NCI-H774 (cell line): ENCODE measurements at places on chromosomes 2 and 18.

DNA sequence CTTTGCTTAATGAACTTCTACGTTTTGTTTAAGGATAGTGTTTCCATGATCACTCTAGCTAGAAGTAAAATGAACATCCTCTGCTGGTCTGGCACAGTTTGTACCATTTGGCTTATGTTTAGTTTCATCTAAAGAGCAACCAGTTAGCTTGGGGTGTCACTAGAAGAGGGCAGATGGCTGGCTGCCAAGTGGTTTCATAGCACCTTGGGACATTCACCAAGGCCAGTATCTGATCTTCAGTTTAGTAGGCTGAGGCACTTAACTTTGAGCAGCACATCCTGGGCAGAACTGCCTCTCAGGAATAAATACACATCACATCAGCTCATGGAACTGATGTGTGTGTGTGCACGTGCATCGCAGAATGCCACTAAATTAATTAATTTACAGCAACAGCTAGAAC, 68.4 kb downstream of the NXPH2 start:
- DNase-seq: no peak

- DNase-seq: no peak
Observed at GRCh38 chr18:32319084-32319483, 129.2 kb downstream of the MEP1B start.

DNA sequence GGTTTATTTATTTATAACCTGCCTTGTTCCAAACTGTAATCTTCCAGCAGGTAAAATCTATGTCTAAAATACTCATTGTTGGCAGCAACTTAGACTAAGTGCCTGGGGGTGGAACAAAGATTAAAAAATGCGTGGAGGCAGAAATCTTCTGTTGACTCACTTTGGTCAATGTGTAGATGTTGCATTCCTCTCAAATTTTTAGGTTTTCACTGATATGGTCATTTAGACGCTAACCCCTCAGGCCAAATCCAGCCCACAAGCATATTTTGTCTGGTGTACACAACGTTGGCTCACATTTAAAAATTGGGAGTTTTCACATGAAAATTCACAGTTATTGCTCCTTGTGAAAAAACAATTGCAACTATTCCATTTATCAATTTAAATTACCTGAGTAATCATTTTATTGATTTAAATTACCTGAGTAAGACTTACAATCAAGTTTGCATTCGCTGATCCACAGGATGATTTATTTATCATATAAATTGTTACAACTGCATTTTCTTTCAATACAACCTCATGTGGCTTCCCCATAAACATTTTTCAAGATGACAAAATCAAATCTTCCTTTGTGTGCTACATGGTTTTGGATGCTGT, 564.2 kb downstream of the TSN start:
- DNase-seq: no peak

DNA sequence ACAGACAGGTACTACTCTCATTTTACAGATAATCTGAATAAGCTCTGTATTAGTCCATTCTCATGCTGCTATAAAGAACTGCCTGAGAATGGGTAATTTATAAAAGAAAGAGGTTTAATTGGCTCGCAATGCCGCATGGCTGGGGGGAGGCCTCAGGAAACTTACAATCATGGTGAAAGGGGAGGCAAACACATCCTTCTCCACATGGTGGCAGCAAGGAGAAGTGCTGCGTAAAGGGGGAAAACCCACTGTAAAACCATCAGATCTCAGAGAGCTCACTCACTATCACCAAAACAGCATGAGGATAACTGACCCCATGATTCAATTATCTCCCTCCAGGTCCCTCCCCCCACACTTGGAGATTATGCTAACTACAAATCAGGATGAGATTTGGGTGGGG, 254.4 kb downstream of the KCNE4 start:
- no peak for DNase-seq

DNA sequence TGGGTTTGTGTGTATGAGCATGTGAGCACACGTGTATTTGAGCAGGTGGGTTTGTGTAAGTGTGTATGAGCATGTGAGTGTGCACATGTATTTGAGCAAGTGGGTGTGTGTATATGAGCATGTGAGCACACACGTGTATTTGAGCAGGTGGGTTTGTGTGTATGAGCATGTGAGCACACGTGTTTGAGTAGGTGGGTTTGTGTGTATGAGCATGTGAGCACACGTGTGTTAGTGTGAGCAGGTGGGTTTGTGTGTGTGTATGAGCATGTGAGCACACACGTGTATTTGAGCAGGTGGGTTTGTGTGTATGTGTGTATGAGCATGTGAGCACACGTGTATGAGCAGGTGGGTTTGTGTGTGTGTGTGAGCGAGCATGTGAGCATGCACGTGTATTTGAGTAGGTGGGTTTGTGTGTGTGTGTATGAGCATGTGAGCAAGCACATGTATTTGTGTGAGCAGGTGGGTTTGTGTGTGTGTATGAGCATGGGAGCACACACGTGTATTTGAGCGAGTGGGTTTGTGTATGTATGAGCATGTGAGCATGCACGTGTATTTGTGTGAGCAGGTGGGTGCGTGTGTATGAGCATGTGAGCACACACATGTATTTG, 169.7 kb downstream of the TWIST2 start:
- DNase-seq: no peak

DNA sequence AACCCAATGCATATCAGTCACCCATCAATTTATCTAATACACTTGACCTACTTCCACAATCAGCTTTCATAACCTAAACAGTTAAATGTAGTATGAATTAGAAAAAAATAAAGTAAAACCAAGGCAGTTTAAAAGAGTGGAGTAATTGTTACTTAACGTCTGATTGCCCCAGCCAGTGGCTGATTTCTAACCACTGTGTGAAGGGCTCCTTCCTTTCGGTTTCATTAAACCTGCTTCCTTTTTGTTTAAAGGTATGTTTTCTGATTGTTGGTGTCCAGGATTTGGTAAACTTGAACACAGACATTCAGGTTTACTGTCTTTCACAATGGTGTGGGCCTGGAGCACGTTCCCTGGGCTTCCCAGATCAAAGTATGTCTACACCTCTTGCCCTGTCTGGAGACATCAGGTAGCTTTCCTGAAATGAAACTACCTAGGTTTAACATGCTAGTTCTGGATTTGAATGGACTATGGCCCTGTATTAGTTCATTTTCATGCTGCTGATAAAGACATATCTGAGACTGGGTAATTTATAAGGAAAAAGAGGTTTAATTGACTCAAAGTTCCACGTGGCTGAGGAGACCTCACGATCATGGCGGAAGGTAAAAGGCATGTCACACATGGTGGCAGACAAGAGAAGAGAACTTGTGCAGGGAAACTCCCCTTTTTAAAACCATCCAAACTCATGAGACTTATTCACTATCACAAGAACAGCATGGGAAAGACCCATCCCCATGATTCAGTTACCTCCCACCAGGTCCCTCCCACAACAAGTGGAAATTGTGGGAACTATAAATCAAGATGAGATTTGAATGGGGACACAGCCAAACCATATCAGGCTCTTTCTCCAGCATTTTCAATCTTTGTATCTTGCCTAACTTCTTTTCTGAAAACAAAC, 605.2 kb upstream of the ID2 start:
- no peak for DNase-seq

GRCh38 chr2:47336259-47337238, 66.4 kb upstream of the MSH2 start:
- no peak for DNase-seq

GRCh38 chr2:135050684-135051083, 1.4 kb upstream of the RAB3GAP1 start:
- DNase-seq: no peak

- no peak for DNase-seq
Observed at GRCh38 chr18:37613253-37613565, 47.6 kb upstream of the CELF4 start.

GRCh38 chr2:230696670-230697069, 16.0 kb upstream of the CAB39 start:
- no peak for DNase-seq

DNA sequence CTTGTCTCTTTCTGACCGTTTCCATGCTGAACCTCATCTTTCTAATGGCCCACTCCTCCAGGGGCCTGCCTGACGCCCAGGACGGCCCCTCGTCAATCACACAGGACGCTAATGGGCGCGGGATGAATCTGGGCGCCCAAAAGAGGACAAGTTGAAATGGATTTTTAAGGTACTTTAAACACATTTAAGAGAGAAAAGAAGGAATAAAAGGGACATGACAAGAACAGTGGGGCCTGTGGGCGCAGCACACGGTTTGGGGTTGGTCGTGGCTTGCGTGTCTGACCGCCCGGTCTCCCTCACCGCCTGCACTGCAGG, 607 bp upstream of the UBE2F start:
- DNase-seq: no peak

GRCh38 chr2:229348128-229348527, 77.0 kb upstream of the PID1 start:
- no peak for DNase-seq

GRCh38 chr2:227443889-227444568, 27.9 kb upstream of the AGFG1 start:
- DNase-seq: no peak

GRCh38 chr2:12819103-12819475, 102.4 kb downstream of the TRIB2 start:
- no peak for DNase-seq

DNA sequence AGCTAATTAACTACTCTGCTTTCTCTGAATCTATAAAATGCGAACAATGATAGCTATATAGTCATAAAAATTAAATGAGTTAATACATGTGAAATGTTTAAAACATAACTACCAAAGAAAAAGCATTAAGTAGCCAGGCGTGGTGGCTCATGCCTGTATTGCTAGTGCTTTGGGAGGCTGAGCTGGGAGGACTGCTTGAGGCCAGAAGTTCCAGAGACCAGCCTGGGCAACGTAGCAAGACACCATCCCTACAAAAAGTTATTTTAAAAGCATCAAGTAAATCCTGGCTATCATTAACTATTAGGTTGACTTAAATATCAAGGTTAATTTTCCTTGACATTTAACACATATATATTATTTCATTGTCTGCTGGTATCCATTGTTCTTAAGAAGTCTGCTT, 152.4 kb downstream of the NBAS start:
- no peak for DNase-seq

DNA sequence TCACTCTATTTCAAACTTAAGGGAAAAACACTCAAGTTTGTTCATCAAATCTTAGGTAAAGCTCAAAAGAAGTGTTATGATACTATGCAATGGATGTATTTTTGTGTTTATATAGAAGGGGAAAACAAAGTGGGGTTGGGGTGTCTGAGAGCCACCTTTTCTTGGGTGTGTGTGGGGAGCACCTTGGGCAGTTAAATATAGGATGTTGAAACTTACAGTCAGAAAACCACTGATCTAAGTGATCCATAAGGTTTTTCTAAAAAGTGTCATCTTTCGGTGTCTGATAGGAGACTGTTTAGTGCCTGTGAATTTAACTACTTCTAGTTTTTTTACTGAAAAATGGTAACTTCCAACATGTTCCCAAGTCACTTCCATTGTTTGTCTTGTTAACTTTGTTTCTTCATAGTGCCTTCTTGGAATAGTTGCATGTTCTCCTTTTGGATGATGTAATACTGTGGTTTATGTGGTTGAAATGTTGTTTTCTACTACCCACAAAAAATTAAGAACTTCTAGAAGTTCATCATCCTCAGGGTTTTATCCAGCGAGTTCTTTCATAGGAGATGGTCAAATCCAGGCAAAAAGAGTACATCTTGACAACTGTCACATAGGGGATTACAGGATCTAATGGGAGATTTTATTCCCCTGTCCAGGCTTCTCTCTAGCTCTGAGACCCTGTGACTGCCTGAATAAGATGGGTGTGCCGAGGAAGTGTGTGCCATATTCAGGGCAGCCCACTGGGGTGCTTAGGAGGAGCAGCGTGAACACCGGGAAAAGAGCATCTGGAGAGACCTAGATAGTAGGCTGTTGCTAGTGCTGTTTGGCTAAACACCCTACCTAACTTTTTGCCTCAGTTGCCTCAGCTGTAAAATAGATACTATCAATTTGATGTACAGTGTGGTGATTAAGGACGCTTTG, 46.2 kb downstream of the CAB39 start:
- DNase-seq: no peak

- DNase-seq: no peak
Observed at GRCh38 chr2:103005393-103005792, 243.6 kb downstream of the TMEM182 start.

- no peak for DNase-seq
Observed at GRCh38 chr2:105383432-105384166, 15.3 kb downstream of the FHL2 start.

DNA sequence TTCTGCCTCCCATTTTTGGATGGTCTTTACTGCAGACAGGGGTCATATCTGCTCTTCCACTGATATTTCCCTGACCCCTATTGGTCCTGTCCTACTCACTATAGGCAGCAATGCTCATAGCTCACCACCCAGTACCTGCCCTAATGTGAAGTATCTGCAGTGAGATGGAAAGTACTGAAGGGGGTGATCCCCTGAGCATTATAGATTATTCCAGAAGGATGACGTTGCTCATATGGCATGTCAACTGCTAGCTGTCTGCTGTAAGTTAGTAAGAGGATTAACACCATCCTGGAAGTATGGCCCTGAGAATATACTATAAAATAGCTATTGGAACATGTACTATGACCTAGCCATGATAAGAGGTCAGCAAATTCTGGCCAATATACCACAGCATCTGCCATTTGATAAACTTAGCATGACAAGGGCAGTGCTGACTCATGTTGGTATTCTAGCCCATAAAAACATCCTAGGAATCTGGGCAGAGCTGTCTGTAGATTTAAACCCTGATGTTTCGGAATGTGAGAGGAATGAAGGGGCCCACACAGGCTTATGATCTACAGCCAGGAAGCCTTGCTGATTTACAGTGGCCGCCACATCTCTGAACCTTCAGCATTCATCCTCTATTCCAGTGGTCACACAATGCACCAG, 451.4 kb downstream of the TNS1 start:
- DNase-seq: no peak

DNA sequence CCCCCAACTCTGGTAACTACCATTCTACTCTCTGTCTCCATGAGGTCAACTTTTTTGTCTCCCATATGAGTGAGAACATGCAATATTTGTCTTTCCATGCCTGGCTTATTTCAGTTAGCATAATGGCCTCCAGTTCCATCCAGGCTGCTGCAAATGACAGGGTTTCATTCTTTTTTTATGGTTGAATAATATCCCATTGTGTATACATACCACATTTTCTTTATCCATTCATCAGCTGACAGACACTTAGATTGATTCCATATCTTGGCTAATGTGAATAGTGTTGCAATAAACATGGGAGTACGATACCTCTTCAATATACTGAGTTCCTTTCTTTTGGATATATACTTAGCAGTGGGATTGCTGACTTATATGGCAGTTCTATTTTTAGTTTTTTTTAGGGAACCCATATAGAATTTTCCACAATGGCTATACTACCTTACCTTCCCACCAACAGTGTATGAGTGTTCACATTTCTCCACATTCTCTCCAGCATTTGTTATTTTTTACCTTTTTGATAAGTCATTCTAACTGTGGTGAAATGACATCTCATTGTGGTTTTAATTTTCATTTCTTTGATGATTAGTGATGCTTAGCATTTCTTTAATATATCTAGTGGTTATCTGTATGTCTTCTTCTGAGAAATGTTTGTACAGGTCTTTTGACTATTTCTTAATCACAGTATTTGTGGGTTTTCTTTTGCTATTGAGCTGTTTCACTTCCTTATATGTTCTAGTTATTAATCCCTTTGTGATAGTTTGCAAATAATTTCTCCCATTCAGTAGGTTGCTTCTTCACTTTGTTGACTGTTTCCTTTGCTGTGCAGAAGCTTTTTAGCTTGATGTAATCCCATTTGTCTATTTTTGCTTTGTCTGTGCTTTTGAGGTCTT, 112.2 kb downstream of the SRBD1 start:
- no peak for DNase-seq
